ENCODE measurements at places on chromosomes 4 and X.

DNA sequence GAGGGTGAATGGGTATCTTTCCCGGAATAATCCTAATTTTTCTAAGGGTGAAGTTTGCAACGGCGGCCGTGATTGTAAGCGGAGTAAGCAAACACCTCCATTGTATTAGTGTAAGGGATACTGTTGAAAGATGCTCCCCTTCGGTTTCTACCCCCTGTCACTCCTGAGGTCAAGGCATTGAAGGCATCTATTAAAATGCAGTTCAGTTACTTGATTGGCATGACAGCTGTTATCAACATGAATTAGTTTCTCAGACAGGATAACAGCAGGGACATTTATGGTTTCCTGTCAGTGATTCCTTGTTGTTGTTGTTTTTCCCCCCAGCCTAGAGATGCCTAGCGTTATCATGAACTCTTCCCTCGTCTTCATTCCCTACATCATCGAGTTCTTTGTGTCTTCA, 552 bp downstream of the SLC25A14 start:
- DNase-seq: no peak

GRCh38 chrX:72262077-72262476, 15.0 kb downstream of the RPS4X start:
- DNase-seq: no peak

- peak; percentile 74 for DNase-seq
Measured at GRCh38 chr4:163482190-163482589, 8.6 kb upstream of the TKTL2 start.

GRCh38 chr4:79087071-79087470, 147.8 kb upstream of the PAQR3 start:
- DNase-seq: no peak

- DNase-seq: peak; percentile 38
Measured at GRCh38 chr4:152257601-152258066, 278.3 kb downstream of the FBXW7 start.

- DNase-seq: peak; percentile 80
Measured at GRCh38 chr4:168451744-168452390, 28.4 kb downstream of the DDX60L start.

DNA sequence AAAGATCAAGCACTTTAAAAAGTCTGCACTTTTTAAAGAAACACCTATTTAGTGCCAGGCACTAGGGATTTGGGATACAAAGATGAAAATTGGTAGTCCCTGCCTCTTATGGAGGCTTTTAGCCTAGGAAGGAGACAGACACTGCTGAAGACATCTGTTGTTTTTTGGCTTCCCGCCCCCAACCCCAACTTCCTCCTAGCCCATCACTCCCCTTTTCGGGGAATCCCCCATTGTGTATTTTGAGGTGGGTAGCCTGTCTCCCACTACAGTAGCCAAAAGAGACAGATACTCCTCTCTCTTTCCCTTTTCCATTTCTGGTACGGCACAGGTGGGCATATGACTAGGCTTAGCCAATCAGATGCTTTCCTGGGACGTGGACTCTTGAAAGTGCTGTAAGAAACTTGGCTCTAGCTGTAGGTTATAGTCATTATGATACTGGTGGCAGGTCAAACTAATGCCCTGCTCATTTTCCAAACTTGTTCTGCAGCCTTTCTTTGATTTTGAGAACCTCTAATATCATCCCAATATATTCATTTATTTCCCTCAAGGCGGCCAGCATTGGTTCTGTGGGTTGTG, 194.6 kb upstream of the RBPJ start:
- no peak for DNase-seq

DNA sequence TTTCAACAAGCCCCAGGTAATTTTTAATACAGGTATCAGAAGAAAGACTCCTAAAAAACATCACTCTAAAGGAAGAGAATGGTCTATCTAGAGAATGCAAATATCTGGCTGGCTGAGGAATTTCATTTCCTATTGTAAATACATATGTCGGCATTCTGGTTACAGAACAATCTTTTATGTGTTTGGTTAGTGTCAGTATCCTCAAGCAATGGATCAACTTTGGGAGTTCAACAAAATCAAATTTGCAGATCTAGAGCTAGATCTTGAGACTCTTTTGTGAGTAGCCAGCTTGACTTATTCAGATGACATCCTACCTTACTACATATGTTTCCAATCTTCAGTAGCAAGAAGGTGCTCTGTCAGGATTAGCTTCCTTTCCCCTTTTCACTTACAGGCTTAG, 145.1 kb downstream of the BTC start:
- DNase-seq: no peak

- DNase-seq: no peak
Measured at GRCh38 chr4:189147005-189147929, 793.4 kb upstream of the FRG1 start.

DNA sequence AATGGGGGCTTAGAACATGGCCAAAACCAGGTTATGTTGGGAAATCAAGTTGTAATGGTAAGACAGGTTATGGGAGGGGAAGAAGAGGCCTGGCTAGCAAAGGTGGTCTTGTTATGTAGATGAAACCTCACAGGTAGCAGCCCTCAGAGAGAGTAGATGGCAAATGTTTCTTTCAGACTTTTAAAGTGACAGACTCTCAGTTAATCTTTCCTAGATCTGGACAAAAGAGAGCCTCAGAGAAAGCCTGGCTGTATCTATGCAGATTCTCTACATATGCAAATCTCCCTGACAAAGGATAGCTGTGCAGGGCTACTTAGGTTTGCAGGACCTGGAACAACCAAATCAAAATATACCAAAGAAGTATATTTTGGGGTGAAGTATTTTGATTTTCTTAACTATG, 284.1 kb upstream of the AMOT start:
- no peak for DNase-seq

GRCh38 chr4:10655968-10656367, 28.6 kb downstream of the CLNK start:
- no peak for DNase-seq

GRCh38 chrX:103839404-103839803, 7.3 kb upstream of the RAB9B start:
- no peak for DNase-seq

- DNase-seq: no peak
Measured at GRCh38 chr4:66489370-66489769, 819.1 kb upstream of the EPHA5 start.

DNA sequence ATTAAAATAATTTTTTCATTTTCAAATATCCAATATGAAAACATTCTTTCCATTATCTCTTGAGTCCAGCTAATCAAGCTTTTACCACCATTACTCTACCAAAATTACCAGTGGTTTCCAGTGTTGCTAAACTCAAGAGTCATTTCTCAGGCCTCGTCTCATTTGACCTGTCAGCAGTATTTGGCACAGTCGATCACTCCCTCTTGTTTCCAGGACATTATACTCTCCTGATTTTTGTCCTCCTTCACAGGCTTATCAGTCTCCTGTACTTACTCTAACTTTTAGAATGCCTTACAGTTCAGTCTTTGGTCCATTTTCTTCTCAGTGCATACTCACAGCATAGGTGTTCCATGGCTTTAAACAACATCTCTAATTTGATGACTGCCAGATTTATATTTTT, 11.6 kb downstream of the USP38 start:
- DNase-seq: no peak

DNA sequence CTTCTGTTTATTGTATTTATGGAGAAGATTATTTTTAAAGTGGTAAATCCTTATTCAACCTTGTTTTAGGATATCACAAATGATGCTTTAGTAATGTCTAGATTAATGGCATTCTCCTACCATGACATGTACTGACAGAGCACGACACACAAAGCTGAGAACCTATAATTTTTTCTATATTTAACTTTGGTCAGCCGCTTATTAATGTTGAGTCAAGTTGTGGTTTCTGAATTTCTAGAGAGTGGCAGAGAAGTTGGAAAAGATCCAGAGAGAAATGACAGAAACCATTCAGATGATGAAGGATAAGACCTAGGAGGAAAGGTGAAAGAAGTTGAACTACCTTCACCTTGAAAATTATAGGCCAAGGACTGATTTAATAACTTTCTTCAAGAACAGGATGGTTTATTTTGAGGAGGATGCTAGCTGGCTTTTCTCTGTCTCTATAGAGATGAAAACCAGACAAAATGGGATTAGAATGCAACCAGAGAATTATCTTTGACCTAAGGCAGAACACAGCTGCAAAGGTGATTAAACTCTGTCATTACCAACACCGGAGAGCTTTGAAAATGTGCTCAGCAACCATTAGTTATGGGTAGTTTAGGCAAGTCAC, 62.6 kb upstream of the TSPAN5 start:
- no peak for DNase-seq

GRCh38 chr4:149980941-149981340, 97.3 kb upstream of the DCLK2 start:
- DNase-seq: peak; percentile 59

DNA sequence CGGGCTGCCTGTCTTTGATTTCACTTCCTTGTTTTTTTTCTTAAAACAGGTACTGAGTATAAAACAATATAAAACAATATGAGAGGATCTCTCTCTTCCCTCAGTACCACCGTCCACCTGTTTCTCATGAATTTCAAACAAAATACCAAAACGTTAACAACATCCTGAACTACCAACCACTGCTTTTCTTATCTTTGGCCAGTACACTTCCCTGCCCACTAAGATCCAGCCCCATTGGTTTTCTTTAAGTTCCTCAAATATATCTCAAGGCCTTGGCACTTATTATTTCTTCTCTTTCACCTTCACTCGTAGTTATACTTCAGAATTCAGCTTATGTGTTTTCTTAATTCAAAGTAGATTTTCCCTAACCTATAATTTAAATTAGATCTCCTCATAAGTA, 370.2 kb upstream of the GRIA3 start:
- DNase-seq: no peak

DNA sequence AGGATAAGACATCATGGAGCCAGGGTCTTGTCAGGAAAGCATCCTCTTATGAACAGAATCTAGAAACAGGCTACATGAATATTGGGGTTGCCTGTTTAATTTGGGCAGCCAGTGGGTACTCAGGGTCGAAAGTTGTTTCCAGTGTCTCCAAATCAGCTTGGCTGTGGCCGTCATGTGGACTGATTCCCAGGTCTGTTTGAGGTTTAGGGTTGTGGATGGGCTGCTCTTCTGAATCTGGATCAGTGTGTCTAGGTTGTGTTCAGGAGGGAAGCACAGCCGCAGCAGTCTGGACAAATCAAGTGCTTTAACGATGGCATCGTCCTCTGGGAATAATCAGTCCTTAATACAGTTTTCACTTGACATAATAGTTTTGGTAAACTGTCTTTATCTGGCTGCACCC, 94.3 kb downstream of the GATB start:
- DNase-seq: no peak

GRCh38 chrX:40266490-40267333, 169.0 kb upstream of the BCOR start:
- peak; percentile 73 for DNase-seq

- DNase-seq: peak; percentile 25
Measured at GRCh38 chrX:118974908-118975671, 672 bp downstream of the LONRF3 start.

DNA sequence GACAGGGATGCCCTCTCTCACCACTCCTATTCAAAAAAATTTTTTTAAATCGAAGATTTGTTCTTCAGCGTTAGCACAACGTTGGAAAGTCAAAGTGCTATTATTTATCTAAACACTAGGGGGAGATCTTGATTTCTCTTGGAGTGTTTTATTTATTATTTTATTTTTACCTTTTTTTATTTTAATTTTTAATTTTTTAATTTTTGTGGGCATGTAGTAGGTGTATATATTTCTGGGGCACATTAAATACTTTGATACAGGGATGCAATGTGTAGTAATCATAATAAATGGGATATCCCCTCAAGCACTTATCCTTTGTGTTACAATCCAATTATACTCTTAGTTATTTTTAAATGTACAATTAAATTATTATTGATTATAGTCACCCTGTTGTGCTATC, 37.4 kb upstream of the SLC10A4 start:
- DNase-seq: peak; percentile 42

DNA sequence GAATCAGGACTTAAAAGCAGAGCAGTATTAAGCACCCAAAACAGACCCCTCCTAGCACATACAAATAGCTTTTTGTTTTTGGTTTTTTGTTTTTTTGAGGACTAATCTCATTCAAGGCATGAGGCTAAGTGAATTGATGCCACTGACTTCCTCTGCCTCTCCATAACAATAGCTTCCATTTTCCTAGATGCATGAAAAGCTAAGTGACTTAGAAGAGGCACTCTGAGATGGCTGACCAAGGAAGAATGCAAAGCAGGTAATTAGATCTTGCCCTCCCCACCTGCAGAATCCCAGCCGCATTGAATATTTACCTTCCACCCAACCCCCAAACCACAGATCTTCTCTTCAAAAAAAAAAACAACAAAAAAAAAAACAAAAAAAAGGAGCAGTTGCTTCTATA, 7.4 kb upstream of the KDR start:
- no peak for DNase-seq

- peak; percentile 71 for DNase-seq
Measured at GRCh38 chr4:121155893-121156292, 8.2 kb downstream of the TNIP3 start.

DNA sequence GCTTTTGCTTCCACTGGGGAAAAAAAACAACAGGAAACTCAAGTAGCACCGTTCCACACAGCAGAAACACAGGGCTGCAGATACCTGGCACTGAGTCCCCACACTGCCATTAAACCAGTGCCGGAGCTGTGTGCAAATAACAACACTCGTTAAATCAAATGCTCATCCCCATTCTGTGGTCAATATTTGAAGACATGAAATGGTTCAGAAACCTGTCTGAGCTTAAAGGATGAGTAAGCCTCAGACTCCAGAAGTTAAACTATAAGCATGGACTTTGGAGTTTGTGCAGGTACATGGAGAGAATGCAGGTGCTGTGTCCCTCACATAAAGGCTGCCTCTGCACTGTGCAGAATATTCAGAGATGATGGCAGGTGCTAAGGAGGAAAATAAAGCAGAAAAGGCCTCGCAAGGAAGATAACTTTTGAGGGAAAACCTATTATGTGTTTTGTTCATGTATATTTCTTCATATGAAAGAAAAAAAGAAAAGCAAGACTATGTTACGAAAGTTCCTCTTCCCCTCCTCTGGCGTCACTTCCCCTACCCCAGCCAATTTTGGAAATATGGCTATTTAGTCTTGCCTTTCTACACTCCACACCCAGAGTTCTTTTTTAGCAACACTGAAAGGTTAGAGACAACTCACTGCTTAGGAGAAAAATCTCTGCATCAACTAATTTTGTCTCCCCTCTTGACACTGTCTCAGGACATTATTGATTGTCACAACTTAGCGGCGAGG, 4.6 kb downstream of the MPP1 start:
- DNase-seq: peak; percentile 70

DNA sequence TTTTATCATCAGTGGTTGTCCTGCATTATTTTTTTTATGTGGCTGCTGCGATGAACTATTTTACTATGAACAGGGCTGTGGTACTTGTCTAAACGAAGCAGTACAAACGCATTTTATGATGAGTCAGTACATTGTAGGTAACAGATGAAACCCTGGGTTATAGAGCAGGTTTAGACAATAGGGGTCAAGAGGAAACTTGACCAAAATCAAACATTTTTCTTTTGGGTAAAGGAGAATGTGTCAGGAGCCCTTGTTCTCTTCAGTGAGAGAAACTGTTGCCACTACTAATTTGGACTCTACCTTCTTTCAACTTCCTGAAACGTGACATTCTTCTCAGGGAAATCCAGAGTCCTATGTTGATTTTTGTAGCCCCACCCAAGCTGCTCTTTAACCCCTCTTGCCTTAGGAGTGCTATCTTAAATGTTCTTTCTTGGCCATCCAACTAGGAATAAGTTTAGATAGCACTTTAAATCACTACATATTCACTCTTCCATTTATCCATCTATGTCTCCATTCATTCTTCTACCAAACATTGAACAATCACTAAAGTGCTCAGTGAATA, 415.8 kb upstream of the NR3C2 start:
- no peak for DNase-seq

Data from suppressor macrophage treated with lipopolysaccharide for 4 hours (primary cell).